Vagina (tissue), 2 donors: ENCODE measurements at places on chromosomes 4 and X. TPM values are rescaled to one million over a fixed set of nuclear protein-coding genes. Genes with fewer than 3 reads are reported as not detected.

HMX1 gene
- not detected for total RNA-seq

HSFX3 gene
- not detected for total RNA-seq

- no peaks in the 10 kb centered on the region for H3K27me3 ChIP-seq
- H3K36me3 ChIP-seq = no peaks in the 10 kb centered on the region
- no peak for DNase-seq
- H3K4me1 ChIP-seq = no peaks in the 10 kb centered on the region
Observed at GRCh38 chr4:155367608-155368007, 9.2 kb downstream of the MAP9 start.

GRCh38 chr4:19224820-19225219 is 1026.9 kb upstream of the SLIT2 start:
- no peaks in the 10 kb centered on the region for H3K27me3 ChIP-seq
- no peaks in the 10 kb centered on the region for H3K36me3 ChIP-seq
- H3K4me3 ChIP-seq = no peak overlapping the region
- DNase-seq = no peak

GRCh38 chr4:175996206-175996605 is 69.4 kb upstream of the WDR17 start:
- H3K4me1 ChIP-seq = peaks cover 2% of the 10 kb centered on the region
- DNase-seq = no peak
- H3K27ac ChIP-seq = no peak overlapping the region
- no peaks in the 10 kb centered on the region for H3K36me3 ChIP-seq
- H3K4me3 ChIP-seq = no peak overlapping the region

DNA sequence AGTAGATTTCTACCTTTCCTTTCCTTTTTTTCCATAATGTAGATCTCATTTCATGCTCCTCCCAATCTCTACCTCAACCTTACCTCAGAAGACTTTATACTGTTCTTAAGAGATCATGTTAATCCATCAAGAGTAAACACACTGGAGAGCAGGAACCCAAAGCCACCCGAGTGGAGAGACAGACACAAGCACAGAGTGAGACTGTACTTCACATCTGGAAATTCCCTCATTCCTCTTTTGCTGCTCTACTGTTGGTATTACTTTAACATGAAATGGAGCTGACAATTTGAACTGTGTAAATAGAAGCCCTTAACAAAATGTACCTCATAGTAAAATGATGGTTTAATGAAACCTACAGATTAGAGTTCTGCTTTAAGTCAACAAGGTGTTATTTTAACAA is 105.7 kb upstream of the RASGEF1B start:
- peaks cover 5% of the 10 kb centered on the region for H3K4me1 ChIP-seq
- H3K27me3 ChIP-seq = no peaks in the 10 kb centered on the region
- H3K36me3 ChIP-seq = no peaks in the 10 kb centered on the region
- H3K4me3 ChIP-seq = no peak overlapping the region
- no peak overlapping the region for H3K27ac ChIP-seq
- DNase-seq = no peak

DNA sequence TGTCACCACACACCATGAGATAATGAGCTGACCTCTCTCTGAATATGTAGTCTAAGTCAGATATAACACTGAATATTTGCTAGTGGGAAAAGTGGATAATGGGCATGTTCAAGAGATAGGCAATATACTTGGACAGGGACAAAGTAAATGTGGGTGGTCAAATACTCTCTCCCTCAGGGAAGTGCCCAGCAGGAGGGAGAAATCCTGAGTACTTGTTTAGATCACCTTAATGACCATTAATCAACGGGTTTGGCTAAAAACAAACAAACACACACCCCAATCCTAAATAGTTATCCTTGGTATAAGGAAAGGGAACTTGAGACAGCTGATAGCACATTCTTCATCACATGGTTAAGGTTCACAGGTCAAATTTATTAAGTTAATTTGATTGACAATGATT is 933.5 kb downstream of the C4orf33 start:
- no peaks in the 10 kb centered on the region for H3K27me3 ChIP-seq
- H3K4me1 ChIP-seq = no peaks in the 10 kb centered on the region
- H3K27ac ChIP-seq = no peak overlapping the region
- no peaks in the 10 kb centered on the region for H3K36me3 ChIP-seq
- DNase-seq = no peak

DNA sequence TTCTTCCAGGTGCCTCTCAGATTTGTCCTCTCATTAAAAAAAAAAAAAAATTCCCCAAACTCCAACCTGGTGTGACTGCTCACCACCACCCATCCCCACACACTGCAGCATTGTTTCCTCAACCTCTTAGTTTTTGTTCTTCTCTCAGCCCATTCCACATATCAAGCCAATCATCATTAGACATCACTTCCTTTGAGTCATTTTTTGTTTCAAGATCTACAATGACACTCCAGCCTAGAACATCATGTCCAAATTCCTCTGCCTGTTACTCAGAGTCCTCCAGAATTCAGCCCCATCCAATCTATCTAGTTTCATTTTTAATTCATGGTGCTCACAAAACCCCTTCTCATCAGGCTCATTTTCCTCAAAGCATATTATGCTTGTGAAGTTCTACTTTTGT is 262.5 kb upstream of the TEX13A start:
- no peaks in the 10 kb centered on the region for H3K36me3 ChIP-seq
- H3K27ac ChIP-seq = no peak overlapping the region
- no peak for DNase-seq
- no peaks in the 10 kb centered on the region for H3K27me3 ChIP-seq
- no peak overlapping the region for H3K4me3 ChIP-seq
